ENCODE measurements at places on chromosomes 7 and 10.
A peak's percentile ranks its signal among the peaks of the same experiment; 100 is the strongest.

GRCh38 chr10:31030800-31031199 is 865 bp downstream of the ZNF438 start:
- no peak for DNase-seq

DNA sequence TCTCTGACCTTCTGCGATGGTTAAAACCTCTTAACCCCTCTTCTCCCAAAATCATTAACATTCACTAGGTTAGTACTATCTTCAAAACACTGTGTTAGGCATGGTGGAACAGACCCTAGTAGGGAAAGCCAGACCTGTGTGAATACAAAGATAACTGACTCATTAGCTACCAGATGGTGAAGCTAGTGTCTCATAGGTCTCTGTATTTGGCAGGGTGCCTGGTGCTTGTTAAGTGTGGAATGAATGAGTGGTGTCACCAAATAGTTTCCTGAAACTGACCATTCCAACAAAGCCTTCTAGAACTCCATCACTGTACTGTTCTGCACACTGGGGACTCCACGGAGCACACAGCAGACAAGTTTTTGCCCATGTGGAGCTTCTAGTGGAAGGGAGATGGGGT is 27.7 kb upstream of the TM9SF3 start:
- DNase-seq: no peak

DNA sequence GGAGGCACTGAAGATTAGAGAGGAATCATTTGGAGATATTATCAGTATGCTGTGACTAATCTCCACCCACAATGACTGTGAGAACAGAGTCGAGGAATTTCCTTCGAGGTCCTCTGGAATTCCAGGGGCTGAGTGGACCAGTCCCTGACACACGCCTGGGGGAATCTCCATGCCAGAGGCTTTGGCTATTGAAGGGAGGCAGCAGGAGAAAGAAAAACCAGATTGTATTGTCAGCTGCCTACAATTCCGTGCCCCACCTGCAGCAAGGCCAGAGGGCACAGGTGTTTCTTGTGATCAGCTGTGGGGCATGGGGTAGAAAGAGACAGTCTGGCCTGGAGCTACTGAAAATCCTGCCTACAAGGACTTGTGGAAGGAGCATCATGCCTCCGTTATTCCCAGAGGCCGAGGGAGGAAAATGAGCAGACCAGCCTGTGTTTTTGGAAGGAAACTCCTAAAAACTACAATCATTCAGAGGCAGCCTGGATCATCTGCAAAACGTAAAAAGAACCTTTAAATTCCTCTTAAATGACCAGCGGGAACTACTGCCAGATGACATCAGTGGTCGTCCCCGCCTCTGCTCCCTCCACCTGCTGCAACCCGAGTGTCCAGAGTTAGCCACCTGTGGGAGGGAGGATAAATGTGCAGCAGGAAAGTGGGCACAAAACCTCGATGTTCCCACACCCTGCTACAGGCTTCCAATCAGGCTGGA is 25.4 kb upstream of the ANK3 start:
- no peak for DNase-seq

- DNase-seq: no peak
Measured at GRCh38 chr7:80230327-80230726, 95.7 kb downstream of the GNAI1 start.

GRCh38 chr7:1200045-1200444 is 32.6 kb upstream of the UNCX start:
- no peak for DNase-seq

- peak; percentile 67 for DNase-seq
Measured at GRCh38 chr7:101681170-101682007, 52.3 kb upstream of the MYL10 start.

DNA sequence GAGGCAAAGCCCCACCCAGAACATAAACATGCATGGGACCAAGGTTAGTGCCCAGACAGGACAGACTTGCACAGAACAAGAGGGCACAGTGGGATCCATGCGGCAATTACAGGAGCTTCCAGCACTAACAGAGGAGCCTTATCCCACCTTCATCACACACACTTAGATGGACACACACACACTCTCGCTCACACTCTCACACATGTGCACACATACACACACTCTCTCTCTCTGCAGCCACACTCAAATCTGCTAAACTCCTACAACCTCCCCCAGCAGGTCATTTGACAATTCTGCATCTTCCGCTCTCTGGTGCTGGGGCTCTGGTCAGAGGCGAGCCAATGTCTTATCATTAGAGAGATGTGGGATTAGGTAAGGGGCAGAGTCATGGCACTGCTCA is 120.5 kb downstream of the UBE2H start:
- DNase-seq: no peak

- no peak for DNase-seq
Measured at GRCh38 chr10:78514459-78514858, 480.8 kb downstream of the RPS24 start.

DNA sequence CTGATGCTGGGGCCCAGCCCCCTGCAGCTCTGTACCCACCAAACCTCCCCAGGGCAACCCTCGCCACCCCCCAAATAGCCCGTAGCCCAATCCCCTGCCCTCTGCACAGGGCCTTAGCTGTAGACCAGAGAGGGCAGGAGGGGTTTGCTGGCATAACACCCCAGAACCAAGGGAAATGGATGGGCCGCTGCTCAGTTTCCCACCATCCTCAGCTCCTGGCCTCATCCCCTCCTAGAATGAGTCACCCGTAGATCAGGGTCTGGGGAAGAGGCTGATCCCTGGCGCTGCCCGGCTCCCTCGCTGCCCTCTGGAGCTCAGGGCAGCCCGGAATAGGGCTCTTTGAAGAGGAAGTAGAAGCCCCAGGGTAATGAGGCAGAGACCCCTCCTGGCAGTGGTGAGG is 31.2 kb downstream of the LDB3 start:
- DNase-seq: no peak

DNA sequence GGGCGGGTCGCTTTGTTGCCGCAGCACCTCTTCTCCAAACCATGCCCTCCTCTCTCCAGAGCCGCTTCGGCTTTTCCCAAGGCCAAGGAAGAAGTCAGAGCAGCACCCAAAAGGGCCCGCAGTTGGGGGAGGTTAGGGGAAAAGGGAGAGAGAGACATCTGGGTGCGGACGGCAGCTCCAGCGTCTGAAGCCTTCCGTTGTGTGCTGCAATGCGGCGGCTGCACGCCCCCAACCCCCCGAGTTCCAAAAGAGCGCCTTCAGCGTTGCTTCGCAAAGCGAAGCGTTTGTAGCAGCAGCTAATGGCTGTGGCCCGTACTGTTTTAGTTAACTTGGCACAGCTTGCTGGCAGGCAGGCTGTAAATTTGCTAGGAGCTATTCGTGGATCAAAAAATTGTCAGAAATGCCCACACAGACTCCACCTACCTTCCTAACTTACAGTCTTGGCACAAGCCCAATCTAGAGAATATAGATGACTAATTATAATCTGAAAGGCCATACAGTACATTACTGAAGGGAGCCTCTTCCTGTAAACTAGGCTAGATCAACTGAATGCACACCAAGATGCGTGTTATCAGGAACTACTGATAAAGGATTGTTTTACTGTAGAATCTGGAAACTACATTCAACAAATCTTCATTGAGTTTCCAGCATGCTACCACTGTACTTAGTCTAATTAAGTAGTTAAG is 1.1 kb upstream of the KBTBD2 start:
- DNase-seq: no peak

DNA sequence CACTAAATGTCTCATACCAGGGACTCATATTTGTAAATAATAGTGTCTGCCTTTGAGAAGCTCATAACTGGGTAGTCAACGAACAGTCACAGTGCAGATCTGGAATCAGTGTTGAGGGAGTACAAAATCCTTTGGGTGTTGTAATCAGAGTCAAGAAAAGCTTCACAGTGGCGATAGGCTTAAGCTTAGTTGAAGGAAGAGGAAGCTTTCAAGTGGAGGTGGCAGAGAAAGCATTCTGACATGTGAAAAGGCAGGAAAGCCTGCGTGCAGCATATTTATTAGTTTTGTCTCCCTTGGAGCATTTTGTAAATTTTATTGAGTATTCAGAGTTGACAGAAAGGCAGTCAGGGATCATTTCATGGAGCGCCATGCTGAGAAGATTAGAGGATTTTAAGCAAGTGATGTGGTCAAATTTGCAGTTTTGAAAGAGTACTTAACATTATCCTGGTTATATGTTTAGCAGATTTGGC is 104.9 kb downstream of the ADK start:
- DNase-seq: no peak

DNA sequence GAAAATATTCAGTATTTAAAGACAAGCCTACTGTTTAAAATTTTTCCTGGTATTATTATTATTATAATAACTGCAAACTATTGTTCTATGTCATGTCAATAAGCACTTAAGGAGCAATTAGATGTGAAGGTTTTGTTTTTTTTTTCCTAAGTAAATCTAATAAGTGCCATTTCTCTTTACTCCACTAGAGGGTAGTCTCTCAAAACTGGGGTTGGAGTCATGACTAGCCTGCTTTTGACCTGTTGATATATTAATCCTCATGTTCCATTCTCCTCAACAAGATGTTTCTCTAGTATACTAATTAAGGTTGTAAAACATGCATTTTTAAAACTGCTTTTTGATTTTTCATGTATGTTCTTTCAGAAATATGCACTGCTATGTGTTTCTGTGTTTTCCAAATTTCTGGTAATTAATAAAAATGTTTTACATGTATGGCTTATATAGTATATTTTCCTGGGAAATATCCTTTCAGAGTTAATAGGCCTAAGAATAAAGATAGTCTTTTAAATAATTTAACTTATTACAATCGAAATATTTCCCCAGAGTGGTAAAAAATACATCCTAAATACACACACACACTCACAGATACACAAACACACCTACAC is 1.0 kb upstream of the LRRN3 start:
- no peak for DNase-seq

DNA sequence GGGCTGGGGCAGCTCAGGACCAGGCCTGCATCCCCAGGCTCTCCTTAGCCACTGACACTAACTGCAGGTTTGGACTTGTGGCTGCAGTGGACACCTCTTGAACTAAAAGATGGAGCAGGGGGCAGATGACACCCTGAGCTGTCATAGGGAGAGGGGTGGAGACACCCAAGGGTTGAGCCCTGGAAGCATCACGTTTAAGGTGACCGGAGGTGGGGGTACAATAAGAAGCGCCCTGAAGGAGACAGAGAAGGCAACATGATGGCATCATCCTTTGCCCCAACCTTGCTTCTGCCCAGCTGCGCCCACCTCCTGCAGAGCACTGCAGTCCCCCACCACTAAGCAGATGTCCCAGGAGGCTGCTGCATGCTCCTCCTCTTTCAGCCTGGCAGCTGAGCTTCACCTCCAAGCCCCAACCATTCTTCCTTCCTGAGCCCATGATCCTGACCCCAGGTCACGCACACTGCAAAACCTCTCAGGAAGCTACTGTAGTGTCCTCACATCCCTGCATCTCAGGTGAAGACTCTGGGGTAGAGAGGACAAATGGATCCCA is 25.5 kb downstream of the OGDHL start:
- no peak for DNase-seq

All from frontal cortex (tissue), 4 donors.